Spinal cord (tissue), 10 donors: ENCODE measurements at places on chromosomes 4 and X. TPM values are rescaled to one million over a fixed set of nuclear protein-coding genes. Genes with fewer than 3 reads are reported as not detected.

GRCh38 chrX:24694825-24695224, 1.1 kb downstream of the POLA1 start:
- no peak overlapping the region for H3K4me3 ChIP-seq
- DNase-seq = no peak
- no peaks in the 10 kb centered on the region for H3K4me1 ChIP-seq
- H3K27ac ChIP-seq = no peak overlapping the region

- no peak overlapping the region for H3K4me3 ChIP-seq
- H3K36me3 ChIP-seq = no peaks in the 10 kb centered on the region
- peaks cover 27% of the 10 kb centered on the region for H3K27me3 ChIP-seq
- H3K4me1 ChIP-seq = no peaks in the 10 kb centered on the region
Measured at GRCh38 chr4:110605077-110605476, 17.8 kb downstream of the PITX2 start.

GRCh38 chr4:2756691-2757350, 685 bp upstream of the TNIP2 start:
- H3K36me3 ChIP-seq = peaks cover 2% of the 10 kb centered on the region
- H3K27me3 ChIP-seq = no peaks in the 10 kb centered on the region
- DNase-seq = no peak
- peaks cover 21% of the 10 kb centered on the region for H3K4me1 ChIP-seq
- peak overlapping the region; percentile 75 for H3K27ac ChIP-seq

GRCh38 chr4:89497517-89498308, 190.1 kb upstream of the GPRIN3 start:
- H3K36me3 ChIP-seq = no peaks in the 10 kb centered on the region
- H3K4me3 ChIP-seq = no peak overlapping the region
- no peaks in the 10 kb centered on the region for H3K4me1 ChIP-seq
- no peaks in the 10 kb centered on the region for H3K27me3 ChIP-seq

DNA sequence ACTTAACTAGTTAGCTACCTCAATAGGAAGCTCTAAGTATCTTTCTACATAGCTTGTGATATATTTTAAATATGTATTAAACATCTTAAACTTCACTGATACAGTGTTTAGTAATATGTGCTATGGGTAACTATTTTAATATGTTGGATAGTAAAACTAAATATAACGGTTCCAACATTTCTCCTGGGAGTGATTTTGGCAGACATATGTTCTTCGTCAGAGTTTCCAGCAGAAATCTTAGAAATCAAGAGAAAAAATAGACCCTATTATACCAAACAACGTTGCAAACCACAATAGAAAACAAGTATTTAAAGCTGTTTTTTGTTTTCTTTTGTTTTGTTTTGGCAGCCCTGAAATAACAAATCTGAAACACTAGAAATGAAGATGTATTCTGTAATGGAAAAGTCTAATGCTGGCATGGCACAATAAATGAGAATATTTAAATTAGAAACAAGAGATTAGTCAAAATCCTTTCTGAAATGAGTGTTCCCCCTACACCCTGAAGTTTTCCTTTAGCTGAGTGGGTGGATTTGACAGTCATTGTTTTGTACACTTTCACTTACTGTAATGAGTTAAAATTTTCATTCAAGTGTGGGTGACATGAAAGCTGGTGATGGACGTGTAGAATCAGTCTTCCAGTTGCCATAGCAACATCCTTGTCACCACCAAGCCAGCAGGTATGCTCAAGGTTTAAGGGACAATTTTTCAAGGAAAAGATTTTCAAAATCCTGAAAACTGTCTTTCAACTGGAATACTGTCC, 233.5 kb downstream of the SCFD2 start:
- H3K36me3 ChIP-seq = no peaks in the 10 kb centered on the region
- H3K4me1 ChIP-seq = no peaks in the 10 kb centered on the region
- no peak overlapping the region for H3K4me3 ChIP-seq
- DNase-seq = peak; percentile 16

GRCh38 chr4:56127716-56128115, 179.0 kb downstream of the CEP135 start:
- H3K27me3 ChIP-seq = no peaks in the 10 kb centered on the region
- no peaks in the 10 kb centered on the region for H3K36me3 ChIP-seq
- DNase-seq = no peak
- no peaks in the 10 kb centered on the region for H3K4me1 ChIP-seq
- no peak overlapping the region for H3K27ac ChIP-seq

DNA sequence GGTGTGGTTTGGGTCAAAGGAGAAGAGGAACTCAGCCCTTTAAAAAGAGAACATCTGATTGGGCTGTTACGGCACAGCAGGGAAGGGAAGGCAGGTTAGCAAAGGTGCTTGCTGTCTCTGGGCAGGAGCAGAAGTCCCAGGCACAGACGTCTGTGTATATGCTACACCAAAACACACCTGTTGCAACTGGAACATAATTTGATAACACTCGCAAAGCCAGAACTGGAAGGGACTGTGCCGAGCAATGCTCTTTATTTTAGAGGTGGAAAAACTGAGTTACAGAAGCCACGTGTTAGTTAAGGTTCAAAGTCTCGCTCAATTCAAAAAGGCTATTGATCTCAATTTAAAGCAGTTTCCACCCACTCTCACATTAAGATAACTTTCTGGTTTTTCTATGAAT, 2.2 kb upstream of the FAM114A1 start:
- H3K36me3 ChIP-seq = no peaks in the 10 kb centered on the region
- H3K4me3 ChIP-seq = no peak overlapping the region
- no peak for DNase-seq
- peaks cover 8% of the 10 kb centered on the region for H3K4me1 ChIP-seq
- peaks cover 4% of the 10 kb centered on the region for H3K27me3 ChIP-seq

GRCh38 chrX:31224381-31225012, 152.7 kb upstream of the FTHL17 start:
- no peak overlapping the region for H3K27ac ChIP-seq
- peaks cover 2% of the 10 kb centered on the region for H3K27me3 ChIP-seq
- no peak for DNase-seq
- H3K4me1 ChIP-seq = no peaks in the 10 kb centered on the region

GRCh38 chr4:185514182-185514697, 21.1 kb downstream of the PDLIM3 start:
- no peaks in the 10 kb centered on the region for H3K4me1 ChIP-seq
- H3K4me3 ChIP-seq = no peak overlapping the region
- no peaks in the 10 kb centered on the region for H3K27me3 ChIP-seq
- no peak for DNase-seq

DNA sequence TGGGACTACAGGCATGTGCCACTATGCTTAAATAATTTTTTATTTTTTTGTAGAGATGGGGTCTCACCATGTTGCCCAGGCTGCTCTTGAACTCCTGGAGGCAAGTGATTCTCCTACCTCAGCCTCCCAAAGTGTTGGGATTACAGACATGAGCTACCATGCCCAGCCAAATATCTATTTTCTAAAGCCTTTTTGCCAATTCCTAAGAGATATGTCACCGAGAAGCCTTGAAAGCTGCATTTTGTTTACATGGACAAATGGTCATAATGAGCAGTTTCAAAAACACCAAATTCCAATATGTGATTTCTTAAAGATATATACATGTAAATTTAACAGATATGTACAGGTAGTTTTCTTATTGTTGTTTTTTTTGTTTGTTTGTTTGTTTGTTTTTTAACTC, 33.0 kb upstream of the PGRMC2 start:
- no peak overlapping the region for H3K27ac ChIP-seq
- no peak overlapping the region for H3K4me3 ChIP-seq
- H3K27me3 ChIP-seq = no peaks in the 10 kb centered on the region
- no peaks in the 10 kb centered on the region for H3K4me1 ChIP-seq
- no peaks in the 10 kb centered on the region for H3K36me3 ChIP-seq

DNA sequence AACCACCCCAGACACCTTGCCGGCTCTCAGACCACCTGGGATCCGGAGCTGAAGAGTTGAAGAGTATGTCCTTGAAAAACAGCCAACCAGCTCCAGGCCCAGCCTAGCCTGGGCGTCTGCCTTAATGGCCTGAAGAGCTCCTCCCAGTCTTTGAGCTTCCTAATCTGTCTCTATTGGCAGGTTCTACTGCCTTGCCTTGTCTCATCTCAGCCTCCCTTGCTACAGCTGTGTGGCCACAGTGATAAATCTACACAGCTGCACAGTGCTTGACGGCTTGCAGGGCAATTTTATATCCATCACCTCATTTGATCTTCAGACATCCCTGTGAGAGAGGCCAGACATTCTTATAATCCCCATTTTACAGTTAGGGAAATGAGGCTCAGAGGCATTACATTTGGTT, 19.9 kb downstream of the AWAT2 start:
- H3K27ac ChIP-seq = no peak overlapping the region
- H3K36me3 ChIP-seq = no peaks in the 10 kb centered on the region
- no peaks in the 10 kb centered on the region for H3K27me3 ChIP-seq
- H3K4me1 ChIP-seq = no peaks in the 10 kb centered on the region

DNA sequence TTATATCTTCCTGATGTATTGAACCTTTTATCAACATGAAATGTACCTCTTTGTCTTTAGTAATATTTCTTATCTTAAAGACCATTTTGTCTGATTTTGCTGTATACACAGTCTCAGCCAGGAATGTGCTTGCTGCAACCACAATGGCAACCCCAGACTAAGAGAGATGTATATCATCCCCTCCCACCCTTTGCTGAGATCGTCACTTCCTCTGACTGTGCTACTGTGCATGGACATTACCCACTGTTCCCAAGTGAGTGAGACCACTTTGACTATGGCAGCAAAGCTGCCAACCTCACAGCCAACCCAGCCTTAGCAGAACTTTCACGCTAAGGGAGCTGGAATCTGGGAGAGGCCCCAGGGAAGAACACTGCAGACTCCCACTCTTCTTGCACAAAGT, 46.0 kb downstream of the EIF2S3 start:
- H3K4me3 ChIP-seq = no peak overlapping the region
- no peaks in the 10 kb centered on the region for H3K36me3 ChIP-seq
- no peak for DNase-seq
- no peak overlapping the region for H3K27ac ChIP-seq

GRCh38 chrX:111102636-111103035, 6.6 kb downstream of the PAK3 start:
- DNase-seq = no peak
- peaks cover 39% of the 10 kb centered on the region for H3K27me3 ChIP-seq
- H3K27ac ChIP-seq = no peak overlapping the region

GRCh38 chrX:125782184-125782583, 383.9 kb downstream of the DCAF12L2 start:
- H3K4me1 ChIP-seq = no peaks in the 10 kb centered on the region
- H3K27me3 ChIP-seq = no peaks in the 10 kb centered on the region
- no peak overlapping the region for H3K4me3 ChIP-seq

DNA sequence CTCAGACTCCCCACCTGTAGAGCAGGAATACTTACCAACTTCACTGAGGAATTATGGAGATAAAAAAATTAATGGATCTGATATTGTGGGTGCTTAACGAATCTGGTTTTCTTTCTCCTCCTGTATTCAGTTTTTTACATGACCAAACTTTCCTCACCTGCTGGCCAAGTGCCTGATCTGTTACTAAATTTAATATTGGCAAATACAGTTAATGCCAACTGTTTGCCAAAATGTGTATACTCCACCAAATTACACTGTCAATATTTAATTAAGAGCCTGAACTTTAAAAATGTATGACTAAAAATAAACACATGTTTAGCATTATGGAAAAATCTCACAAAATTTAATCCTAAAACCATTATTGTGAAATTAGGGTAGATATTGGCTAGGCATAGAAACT, 3.3 kb downstream of the PGRMC2 start:
- H3K27ac ChIP-seq = no peak overlapping the region

DNA sequence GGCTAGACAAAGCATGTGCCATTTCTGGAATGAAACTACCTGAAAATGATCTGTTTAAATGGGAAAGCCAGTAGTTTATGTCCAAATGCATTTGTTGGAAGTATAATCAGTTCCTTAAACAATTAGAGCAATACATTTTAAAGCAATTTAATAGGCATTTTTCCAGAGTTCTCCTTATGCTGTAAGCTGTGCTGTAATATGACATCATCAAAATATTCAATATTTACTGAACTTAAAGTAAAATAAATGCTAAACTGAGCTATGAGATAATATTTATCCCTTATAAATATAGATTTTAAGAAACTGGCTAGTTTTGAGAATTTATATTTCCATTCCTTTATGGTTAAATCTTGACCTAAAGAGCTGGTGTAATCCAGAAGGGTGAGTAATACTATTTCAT, 7.9 kb downstream of the SLC4A4 start:
- H3K4me1 ChIP-seq = no peaks in the 10 kb centered on the region
- no peak for DNase-seq
- no peak overlapping the region for H3K27ac ChIP-seq
- no peaks in the 10 kb centered on the region for H3K27me3 ChIP-seq

DNA sequence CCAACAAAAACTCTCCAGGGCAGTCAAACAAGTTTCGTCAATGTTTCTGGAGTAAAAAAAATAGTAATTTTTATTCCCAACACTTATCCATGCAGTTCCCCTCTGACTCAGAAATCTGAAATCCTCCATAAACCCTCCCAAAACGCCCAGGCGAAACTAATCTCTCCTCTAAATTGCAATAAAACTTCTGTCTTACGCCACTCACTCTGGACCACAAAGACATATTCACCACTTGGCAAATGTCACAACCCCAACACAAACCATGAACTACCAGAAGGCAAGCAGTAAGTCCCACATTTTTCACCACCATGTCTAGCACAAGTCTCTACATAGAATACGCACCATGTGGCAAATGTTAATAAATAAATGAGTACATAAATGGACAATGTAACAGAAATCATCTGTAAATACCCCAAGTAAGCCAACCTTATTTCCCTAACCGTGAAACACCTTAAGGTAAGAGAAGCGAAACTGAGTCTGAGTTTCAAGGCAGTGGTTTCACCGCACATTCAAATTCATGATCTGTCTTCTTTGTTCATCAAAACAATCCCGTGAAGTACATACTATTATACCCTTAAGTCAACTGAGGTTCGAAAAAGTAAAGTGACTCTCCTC, 1.6 kb downstream of the PAPSS1 start:
- peak overlapping the region; percentile 97 for H3K4me3 ChIP-seq
- peaks cover 12% of the 10 kb centered on the region for H3K4me1 ChIP-seq
- no peaks in the 10 kb centered on the region for H3K36me3 ChIP-seq
- no peak for DNase-seq
- H3K27me3 ChIP-seq = no peaks in the 10 kb centered on the region

GRCh38 chr4:171334549-171334948, 478.7 kb upstream of the GALNTL6 start:
- H3K4me1 ChIP-seq = no peaks in the 10 kb centered on the region
- no peaks in the 10 kb centered on the region for H3K36me3 ChIP-seq
- no peak overlapping the region for H3K4me3 ChIP-seq
- H3K27me3 ChIP-seq = no peaks in the 10 kb centered on the region
- no peak for DNase-seq
- no peak overlapping the region for H3K27ac ChIP-seq

CXXC4 gene
- 29.1 TPM for total RNA-seq

USP27X gene
- total RNA-seq = 5.3 TPM

LSM6 gene
- 43.5 TPM for total RNA-seq

LGI2 gene
- total RNA-seq = 19.7 TPM

SERPINA7 gene
- total RNA-seq = 0.06 TPM

ENAM gene
- total RNA-seq = 0.06 TPM

PLXNB3 gene
- 21.7 TPM for total RNA-seq

SYP gene
- 83.5 TPM for total RNA-seq

GASK1B gene
- 87.0 TPM for total RNA-seq

SMIM10L2A gene
- 11.0 TPM for total RNA-seq

RNF4 gene
- 46.5 TPM for total RNA-seq

CFI gene
- total RNA-seq = 36.7 TPM

MAGEC3 gene
- total RNA-seq = 0.20 TPM

XG gene
- total RNA-seq = 0.11 TPM

SH3BGRL gene
- 119 TPM for total RNA-seq

PAK3 gene
- 120 TPM for total RNA-seq

ESX1 gene
- total RNA-seq = 0.10 TPM
